ENCODE measurements at places on chromosomes 16 and 17.

DNA sequence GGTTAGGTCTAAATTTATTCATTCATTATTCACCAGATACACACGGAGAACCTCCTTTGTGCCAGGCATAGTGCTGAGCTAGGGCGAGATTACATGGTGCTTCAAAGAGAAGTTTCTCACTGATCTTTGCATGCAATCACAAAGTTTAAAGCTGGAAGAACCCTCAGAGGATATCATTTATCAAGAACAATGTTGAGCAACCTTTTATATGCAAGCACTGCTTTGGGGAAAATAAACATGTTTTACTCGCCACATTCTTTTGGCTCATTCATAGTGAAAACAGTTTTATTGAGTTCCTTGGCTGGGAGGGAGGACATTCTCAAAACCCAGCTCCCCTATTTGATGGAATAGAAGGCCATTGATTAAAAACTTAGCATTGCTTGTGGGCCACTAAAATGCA lies 49.8 kb upstream of the XYLT1 start:
- DNase-seq, result no peak

- no peak for DNase-seq
Measured at GRCh38 chr17:2551493-2551892, 39.8 kb upstream of the METTL16 start.

DNA sequence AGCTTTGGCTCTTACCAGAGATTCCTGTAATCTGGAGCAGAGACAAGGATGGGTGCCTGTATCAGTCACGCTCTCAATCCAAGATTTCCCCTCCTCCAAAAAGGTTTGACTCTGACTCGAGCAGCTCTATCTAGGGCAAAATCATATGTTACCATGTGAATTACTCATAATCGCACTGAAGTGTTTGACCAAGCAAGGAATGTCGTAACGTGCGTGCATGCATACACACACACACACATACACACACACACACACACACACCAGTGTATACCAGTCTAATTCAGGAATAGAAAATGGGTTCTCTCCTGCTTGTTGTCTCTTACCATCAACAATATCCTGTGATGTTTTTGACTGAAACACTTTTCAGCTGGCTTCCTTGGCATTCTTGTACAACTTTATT lies 835.1 kb downstream of the KCNJ2 start:
- no peak for DNase-seq

- DNase-seq, result no peak
Measured at GRCh38 chr16:88365244-88365865, 17.4 kb upstream of the ZNF469 start.

DNA sequence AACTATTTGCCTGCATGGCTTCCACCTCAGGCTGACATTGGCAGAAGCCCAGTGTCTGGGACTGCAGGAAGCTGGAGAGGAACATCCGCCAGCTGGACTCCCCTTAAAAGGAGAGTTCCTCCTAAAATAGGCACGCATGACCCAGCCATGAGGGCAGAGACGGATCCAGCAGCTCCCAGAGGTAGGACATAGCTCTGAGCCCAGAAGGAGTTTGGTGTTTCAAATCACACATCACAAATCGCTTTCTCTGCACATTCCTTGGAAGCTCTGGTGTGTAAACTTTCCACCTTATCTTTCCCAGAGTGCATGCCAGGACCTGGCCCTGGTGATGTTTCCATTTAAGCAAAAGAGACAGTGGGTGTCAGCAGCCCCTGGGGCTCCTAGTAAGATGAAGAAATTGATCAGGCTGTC lies 231.1 kb upstream of the CDH5 start:
- no peak for DNase-seq

DNA sequence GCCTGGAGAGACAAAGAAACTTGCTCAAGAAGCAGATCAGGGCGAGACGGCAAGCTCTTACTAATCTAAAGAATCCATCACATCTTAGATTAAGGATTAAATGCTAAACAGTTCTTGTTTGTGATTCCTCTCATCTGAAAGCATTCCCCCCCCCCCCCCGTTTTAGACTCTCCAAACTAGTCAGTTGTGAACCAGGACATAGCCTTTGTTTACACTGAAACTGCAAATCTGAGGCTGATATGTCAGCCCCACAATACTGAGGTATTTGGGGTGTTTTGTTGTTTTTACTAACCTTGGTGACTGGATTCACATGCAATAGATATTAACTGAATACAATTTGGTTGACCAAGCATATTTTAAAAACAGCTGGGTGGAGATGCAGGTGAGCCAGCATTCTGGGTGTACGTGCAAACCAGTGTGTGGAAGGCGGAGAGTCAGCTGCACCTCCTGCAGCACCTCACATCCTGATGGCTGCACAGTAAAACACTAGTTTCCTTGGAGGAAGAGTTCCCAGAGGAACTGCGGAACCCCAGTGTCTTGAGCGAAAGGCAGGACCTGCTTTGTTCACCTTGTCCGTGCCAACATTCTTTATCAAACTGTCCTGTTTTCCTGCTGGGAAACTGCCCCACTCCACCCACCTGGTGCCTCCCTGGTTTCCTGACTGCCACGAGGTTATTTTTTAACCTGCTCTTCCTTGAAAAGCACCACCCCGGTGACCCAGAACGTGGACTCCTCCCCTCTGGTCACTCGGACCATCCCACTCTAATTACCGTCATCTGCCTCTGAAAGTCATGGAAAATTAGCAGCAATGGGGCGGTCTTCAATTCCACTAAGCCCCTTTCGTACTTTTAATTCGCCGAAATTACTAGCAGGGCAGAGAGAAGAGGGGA lies 1.2 kb upstream of the YPEL2 start:
- no peak for DNase-seq

- DNase-seq, result no peak
Measured at GRCh38 chr17:9284884-9285283, 263.6 kb downstream of the NTN1 start.

- no peak for DNase-seq
Measured at GRCh38 chr16:10870137-10870776, 6.7 kb upstream of the CIITA start.

Measured in activated CD4-positive, CD25-positive, alpha-beta regulatory T cell treated with anti-CD3 and anti-CD28 coated beads, Interleukin-2, amount 50 U/mL, for 16 hours (primary cell).